ENCODE measurements at places on chromosomes 3 and 15.

- DNase-seq = no peak
These were observed 38.0 kb downstream of the SSR3 start for GRCh38 chr3:156516961-156517360.

DNA sequence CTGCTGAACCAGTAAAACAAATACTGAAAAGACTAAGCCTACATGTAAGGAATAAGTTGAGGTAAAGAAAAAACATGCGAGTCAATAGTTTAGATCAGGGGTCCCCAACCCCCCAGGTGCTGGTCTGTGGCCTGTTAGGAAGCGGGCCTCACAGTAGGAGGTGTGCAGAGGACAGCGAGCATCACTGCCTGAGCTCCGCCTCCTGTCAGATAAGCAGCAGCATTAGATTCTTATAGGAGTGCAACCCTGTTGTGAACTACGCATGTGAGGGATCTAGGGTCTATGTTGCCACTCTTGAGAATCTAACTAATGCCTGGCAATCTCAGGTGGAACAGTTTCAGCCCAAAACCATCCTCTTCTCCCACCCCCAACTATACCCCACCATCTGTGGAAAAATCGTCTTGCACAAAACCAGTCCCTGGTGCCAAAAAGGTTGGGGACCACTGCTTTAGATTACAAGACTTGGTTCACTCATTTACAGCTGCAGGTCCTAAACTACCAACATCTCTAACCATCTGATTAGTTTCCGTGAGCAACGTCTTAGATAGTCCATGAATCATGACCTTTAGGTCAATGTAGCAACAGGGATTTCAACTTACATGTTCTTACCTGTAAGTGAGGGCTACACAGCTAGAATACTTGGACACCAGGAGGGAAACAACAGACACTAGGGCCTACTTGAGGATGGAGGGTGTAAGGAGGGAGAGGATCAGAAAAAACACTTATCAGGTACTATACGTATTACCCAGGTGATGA is 66.7 kb downstream of the TRANK1 start:
- DNase-seq = no peak

DNA sequence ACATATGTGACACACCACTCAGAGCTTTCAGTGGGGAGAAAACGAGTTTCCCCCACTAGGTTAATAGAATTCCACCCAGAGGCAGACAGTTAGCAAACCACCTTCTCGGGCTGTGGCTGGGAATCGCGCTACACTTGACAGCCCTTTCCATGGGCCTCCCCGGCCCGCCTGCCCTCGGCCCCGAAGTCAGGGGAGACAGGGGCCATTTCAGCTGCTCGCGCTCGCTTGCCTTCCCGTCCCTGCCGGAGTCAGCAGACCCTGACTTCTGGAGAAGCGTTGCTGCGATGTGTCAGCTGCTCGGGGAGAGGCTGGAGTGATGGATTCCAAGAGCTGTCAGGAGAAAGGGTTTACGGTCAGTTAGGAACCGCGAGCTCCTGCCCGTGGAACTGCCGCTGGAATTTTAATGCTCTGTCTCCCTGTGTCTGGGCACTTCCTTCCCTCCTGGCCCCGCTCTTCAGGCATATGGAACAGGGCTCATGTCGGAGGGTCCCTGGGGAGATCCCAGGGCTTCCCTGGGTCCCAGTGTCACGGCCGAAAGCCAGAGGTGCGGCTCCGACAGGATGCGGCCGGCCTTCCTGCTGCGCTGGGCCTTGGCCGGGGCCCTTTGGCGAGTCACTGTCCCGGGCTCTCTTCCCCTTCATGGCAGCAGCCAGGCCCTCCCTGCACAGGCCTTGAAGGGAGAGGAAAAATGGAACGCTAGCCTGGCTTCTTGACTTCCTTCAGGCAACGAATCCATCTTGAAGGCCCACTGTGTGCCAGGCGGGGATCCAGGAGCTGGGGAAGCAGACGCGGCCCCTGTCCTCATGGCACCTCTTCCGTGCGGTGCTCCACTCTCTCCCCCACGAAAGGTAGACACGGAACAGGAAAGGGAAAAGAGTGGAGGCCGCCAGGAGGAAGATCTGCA is 38.4 kb upstream of the VPS8 start:
- DNase-seq = no peak

DNA sequence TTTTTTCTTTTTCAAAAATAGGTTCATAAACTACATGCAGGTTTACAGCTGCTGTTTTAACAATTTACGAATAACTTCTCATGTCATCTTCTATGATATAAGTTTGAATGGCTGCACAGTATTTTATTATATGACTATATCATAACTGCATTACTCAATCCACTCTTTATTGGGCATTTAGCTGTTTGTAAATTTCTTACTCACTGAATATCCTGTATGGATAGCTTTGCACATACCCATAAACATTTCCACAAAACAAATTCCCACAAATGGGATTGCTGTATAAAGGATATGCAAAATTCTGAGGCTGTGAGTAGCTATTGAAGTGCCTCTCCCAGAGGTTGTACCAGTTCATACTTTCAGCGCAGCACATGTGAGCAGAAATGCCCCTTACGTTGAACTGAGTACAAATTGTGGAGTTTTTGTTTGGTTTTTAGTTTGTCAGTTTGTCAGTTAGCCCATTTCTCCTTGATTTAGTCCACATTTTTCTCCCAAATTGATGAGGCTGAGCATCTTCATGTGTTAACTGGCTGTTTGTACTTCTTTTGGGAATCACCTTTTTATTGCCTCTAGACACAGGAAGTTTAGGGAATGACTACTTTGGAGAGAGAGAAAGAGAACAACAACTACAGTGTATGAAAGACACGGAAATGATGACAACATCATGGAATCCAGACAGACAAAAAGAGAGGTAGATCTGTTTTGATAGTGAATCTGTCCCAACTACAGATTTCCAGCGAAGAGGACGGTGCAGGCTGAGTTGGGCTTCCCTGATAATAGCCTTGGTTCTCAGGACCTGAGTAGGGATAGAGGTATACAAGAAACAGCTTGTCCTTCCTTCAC is 24.8 kb downstream of the TTC23 start:
- no peak for DNase-seq

DNA sequence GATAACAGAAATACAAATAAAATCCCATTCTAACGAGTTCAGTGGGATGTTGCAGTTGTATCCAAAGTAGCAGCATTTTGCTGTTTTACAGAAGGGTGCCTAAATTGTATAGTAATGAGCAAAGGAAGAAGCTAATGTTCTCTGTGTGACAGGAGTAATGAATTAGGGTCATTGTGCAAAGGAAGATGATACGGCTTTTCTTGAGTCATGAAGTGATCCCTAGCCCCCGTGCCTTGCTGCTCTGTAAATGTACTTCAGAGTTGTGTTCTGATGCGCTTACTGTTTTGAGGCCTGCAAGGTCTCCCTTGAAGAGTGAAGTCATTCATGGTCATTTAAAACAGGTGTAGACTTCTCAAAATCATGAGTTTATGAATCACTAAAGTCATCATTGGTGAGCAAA is 37.9 kb downstream of the ATP1B3 start:
- DNase-seq = no peak

- no peak for DNase-seq
These were observed 16.0 kb upstream of the MYO1E start for GRCh38 chr15:59388670-59389069.

DNA sequence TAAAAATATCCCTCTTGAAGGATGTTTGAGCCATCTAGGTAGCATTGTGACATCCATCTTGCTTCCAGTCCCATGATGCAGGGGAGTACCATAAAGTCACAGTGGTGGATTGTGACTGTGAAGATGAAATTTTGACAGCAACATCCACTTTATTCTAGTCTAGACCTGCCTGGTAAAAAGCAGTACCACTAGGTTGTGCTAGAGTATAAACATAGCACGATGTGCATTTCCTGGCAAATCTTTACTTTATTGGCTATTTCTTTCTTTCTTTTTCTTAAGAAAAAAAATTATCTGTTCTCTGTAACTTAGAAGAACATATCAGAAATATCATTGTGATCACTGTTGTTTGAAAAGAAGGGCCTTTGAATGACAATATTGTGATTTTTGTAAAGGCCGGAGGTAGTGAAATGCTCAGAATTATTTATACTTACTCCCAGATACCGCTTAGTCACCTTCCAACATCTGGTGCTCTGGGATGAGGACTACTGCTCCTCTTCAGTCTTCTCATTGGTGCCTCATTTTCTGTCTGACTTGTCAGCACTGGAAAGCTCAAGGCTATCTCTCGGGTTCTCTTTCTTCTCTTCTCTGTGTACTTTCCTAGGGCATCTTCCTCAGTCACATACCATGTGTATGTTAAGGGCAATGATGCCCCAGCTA is 35.6 kb downstream of the AGBL1 start:
- DNase-seq = no peak

GRCh38 chr3:83524901-83525300 is 1433.9 kb upstream of the CADM2 start:
- no peak for DNase-seq

DNA sequence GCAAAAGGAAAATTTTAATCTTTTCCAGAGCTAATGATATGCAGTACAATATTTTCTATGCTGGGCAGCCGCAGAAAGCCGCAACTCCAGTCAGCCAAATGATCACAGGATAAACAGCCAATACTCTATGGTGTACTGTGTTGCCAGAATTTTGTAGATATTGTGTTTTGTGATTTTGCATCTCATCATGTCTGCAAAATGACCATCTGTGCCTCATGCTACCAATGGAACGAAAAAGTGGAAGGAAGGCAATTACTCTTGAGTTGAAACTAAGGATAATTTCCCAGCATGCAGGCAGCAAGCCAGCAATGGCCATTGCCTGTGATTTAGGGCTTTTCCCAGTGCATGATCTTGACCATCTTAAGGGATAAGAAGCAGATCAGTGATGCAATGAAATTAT is 891.9 kb downstream of the PLOD2 start:
- DNase-seq = no peak

DNA sequence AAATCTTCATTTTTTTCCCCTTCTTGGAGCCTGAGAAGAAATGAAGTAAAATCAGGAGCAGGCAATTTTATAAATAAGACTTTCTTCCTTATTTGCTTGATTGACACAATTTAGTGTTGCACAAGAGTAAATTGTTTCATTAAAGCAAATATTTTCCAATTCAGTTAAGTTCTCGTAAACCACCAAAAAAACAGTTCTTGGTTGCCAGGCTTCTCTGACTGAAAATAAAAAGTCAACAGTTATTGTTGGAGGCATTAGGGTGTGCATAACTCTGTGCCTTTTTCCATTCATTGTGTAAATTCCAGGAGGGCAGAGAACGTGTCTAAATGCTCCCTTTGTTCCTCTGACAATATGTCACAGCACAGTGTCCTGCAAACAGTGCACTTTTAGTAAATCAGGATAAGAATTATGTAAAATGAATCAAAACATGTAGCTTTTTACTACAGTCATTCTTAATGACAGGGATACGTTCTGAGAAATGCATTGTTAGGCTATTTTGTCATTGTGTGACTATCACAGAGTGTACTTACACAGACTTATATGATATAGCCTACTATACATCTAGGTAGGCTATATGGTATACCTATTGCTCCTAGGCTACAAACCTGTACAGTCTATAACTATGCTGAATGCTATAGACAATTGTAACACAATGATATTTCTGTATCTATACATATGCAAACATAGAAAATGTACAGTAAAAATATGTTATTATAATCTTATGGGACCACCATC is at the start of gene CP:
Gene CP, minus strand, starts transcription at position 47 of the 735 bp plus-strand sequence. Its CDS starts 37 bp downstream, at position 10.
- DNase-seq = no peak

DNA sequence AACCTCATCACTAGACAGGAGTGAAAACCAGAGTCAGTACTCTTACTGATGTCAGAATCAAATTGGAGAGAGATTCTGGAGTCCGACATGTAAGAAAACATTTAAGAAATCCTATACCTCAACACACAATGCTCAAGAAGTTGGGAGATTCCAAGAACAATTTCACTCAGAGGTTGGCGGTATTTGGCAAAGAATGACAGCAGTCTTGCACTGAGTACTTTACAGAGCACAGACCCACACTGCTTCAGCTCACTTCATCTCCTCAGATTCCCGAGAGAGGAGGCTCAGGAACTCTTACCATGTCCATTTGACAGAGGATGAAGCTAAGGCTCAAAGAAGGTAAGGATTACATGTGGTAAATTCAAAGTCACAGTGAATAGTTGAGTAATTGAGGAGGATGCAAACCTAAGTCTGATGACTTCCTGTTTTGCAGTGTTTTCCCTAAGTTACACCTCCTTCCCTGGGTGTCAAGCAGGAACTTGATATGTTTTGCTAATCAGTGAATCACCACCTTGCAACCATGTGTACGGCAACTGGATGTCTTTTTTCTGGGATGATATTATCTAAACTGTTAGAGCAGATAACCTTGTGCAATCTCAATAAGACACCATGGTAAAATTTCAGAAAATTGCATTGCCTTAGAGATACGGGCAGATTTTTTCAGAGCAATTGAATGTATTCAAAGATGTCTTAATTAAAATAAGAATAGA is 61.3 kb upstream of the MME start:
- DNase-seq = no peak

DNA sequence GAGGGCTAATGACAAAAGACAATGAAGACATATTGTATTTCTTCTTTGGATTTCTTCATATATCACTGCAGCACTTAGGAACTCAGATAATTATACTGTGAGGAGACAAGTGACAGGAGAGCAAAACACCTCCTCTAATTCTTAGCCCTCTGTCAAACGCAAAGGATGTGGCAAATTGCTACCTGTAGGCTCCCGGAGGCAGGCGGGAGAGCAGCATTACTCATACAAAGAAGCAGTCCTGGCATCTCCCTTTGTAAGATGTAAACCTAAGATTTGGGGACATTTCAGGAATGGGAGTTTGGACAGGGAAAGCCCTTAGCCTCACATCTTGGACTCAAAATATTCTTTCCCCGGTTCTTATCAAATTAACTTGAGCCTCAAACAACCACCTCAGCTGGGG is 460.8 kb downstream of the SOX2 start:
- no peak for DNase-seq

DNA sequence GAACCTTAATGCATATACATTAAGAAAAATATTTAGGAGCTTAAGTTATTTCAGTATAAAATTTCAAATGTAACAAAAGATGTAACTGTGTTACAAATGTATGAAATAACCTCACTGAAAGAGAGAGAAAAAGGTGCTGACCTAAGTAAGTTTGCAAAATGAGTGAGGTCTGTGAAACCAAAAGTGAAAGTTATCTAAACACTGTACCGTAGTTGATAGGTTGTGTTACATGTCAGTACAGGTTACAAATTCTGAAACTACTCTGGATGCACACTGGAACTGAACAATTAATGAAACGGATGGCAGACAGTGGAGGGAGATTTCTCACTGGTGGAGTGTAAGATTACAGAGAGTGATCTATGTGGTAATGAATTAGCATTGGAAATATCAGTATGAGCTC is 420.7 kb downstream of the ZNF385D start:
- DNase-seq = no peak

DNA sequence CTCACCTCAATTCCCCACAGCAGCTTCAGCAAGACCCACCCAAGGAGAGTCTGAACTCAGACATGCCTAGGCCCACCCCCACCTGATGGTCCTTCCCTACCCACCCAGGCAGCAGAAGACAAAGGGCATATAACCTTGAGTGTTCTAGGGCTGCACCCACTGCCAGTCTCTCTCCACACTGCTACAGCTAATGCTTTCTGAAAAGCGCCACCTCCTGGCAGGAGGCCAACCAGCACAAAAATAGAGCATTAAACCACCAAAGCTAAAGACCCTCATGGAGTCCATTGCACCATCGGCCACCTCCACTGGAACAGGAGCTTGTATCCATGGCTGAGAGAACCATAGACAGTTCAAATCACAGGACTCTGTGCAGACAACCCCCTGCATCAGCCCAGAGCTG is 11.3 kb upstream of the RPL39L start:
- DNase-seq = peak; percentile 7

Measured in activated naive CD4-positive, alpha-beta T cell (primary cell).